ENCODE measurements at places on chromosomes 11 and 22. TPM values are rescaled to one million over a fixed set of nuclear protein-coding genes. Genes with fewer than 3 reads are reported as not detected.

The ZP1 gene
- not detected for total RNA-seq

The OR8A1 gene
- total RNA-seq: not detected

The C22orf23 gene
- total RNA-seq: 0.62 TPM

The GSTT2B gene
- total RNA-seq: 4.5 TPM

The PCNX3 gene
- total RNA-seq: 16.3 TPM

The GLYAT gene
- total RNA-seq: not detected

The CLNS1A gene
- 170 TPM for total RNA-seq

The OR51A7 gene
- total RNA-seq: not detected

The TEX54 gene
- not detected for total RNA-seq

The ARHGAP20 gene
- 3.6 TPM for total RNA-seq

The PATE4 gene
- total RNA-seq: not detected

The TSG101 gene
- total RNA-seq: 78.9 TPM

The OR10D3 gene
- not detected for total RNA-seq

The SMIM35 gene
- not detected for total RNA-seq

The SMTNL1 gene
- not detected for total RNA-seq

The FOXRED1 gene
- total RNA-seq: 15.2 TPM

The ANO5 gene
- 0.44 TPM for total RNA-seq

The CHRM1 gene
- total RNA-seq: not detected

The TEX12 gene
- total RNA-seq: 0.11 TPM

The ABTB2 gene
- 2.8 TPM for total RNA-seq

The BTG4 gene
- not detected for total RNA-seq

Data from uterine smooth muscle cell (primary cell).